Stimulated activated CD4-positive, alpha-beta T cell treated with anti-CD3 and anti-CD28 coated beads, Interleukin-15, amount 100 ng/mL, for 24 hours (primary cell): ENCODE measurements at places on chromosomes 12 and 14.
A peak's percentile ranks its signal among the peaks of the same experiment; 100 is the strongest.

GRCh38 chr14:63905370-63905769, 52.6 kb downstream of the SYNE2 start:
- no peak for DNase-seq

GRCh38 chr12:128259556-128260070, 7.4 kb upstream of the TMEM132C start:
- DNase-seq: peak; percentile 8

DNA sequence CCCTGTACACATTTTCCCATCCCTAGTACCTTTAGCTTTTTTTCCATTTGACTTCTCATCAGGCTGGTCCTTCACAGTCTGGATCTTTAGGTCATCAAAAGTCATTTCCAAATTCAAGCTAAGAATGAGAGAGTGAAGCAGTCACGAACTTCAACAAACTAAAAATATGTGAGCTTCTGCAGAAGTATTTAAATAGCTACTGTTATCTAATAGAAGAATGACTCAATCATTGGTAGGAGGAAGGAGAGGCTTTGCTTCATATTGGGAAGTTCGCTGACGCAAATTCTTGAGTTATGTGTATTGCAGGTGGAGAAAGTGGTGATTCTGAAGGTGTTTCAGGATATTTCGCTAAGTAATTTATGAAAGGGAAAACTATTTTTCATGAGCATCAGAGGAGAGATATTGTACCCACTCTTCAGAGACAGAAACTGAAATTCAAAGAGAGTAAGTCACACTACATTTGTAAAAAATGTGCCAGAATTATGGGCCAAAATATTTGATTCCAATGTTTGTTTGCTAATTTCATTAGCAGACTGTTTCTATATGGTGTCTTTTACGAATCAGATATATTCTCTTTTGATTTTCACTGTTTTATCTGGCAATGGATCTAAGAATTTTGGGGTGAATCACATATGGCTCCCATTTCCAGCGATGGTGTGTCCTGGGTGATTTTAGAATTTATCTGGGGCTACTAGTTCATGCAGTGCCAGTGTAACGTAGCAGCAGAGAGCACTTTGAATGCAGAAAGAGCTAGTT, at the start of gene OLR1:
Gene OLR1 (minus strand): TSS at position 160 of the 756 bp plus-strand sequence. CDS start 55 bp downstream, at position 105.
- no peak for DNase-seq

- DNase-seq: no peak
Measured at GRCh38 chr14:36313898-36314297, 6.5 kb downstream of the MBIP start.

GRCh38 chr12:8951744-8952143, 2.3 kb upstream of the M6PR start:
- peak; percentile 32 for DNase-seq

- no peak for DNase-seq
Measured at GRCh38 chr14:52641745-52642144, 53.6 kb downstream of the ERO1A start.

DNA sequence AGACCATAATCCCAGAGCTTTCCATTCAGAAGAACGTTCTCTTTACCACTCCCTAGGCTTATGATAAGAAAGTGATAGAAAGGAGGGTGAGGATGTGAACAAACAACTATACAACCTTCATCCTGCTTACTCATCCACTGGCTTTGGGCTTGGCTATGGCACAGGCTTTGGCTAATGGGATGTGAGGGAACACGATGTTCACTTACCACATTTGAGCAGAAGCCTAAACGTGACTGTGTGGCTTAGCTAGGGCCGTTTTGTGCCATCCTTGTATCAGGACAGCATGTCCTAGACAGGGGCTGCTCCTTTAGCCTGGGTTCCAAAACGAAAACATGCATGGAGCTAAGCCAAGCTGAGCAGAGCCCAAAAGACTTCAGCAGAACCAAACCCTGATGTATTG, 118.6 kb upstream of the CCDC175 start:
- no peak for DNase-seq

- DNase-seq: no peak
Measured at GRCh38 chr14:91185721-91186120, 58.8 kb downstream of the GPR68 start.

GRCh38 chr12:19276767-19277166, 147.2 kb downstream of the PLEKHA5 start:
- no peak for DNase-seq

DNA sequence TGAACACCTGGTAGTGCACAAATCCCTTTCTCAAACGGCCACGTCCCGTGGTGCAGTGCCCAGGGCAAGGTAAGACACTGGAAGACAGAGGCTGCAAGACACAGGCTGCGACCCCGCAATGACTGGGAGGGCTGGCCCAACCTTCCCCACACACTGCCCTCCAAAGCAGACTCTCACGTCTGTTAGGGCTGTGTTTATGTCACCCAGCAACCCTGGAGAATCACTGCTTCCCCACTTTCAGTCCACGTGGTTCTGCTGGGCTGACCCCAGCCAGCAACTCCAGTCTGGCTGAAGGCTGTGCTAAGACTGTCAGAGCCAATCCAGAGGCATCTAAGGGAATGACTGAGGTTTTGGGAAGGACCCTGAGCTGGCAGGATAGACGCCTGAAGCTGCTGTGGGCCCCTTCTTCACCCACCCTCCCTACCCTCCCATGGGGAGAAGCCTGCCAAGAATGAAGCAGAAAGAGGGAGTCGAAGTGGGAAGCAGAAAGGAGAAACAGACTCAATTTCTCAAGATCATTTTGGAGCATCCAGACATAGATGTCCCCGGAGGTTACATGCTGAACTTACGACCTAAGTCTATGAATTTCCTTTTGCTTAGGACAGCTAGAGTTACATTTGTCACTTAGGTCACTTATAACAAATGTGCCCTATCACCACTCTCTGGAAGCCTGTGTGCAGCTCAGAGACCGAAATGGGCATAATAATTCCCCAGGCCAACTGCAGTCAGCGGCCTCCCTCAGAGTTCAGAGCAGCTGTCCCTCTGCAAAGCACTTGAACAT, 11.7 kb downstream of the KDM2B start:
- DNase-seq: no peak

DNA sequence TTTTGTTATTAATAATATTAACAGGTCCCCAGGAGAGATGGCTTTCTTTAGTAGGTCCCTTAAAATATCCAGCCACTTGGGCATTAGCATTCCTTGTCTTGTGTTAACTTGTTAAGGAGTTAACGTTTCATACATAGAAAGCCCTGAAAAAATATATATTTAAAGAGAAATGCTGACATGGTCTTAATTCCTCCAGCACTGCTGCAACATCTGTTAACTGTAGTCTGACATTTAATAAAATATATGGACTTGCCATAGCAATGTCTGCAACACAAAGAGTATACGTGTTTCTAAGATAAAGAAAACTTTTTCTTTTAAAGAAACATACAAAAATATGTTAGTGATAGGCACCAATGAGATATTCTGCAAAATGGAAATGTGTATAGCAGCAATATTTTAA, 10.0 kb downstream of the SLC38A4 start:
- DNase-seq: no peak

- no peak for DNase-seq
Measured at GRCh38 chr12:49946497-49946896, 4.0 kb upstream of the AQP2 start.

DNA sequence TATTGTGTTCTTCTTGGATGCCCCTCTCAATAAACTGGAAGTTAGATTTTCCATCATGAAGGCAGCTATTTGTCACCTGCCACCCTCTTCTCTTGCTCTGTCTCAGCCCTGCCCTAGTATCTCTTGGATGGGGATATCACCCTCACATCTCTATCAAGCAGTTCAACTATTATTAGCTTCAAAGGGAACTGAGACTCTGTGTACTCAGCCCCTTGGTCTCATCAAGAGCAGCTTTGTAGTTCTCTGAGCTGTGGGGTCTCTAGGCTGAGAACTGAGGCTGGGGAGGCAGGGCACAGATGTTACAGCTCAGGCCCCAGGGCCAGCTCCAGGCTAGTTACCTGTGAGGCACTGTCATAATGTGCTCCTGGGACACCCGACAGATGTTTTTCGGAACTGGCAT, 130.3 kb downstream of the DAD1 start:
- DNase-seq: no peak

DNA sequence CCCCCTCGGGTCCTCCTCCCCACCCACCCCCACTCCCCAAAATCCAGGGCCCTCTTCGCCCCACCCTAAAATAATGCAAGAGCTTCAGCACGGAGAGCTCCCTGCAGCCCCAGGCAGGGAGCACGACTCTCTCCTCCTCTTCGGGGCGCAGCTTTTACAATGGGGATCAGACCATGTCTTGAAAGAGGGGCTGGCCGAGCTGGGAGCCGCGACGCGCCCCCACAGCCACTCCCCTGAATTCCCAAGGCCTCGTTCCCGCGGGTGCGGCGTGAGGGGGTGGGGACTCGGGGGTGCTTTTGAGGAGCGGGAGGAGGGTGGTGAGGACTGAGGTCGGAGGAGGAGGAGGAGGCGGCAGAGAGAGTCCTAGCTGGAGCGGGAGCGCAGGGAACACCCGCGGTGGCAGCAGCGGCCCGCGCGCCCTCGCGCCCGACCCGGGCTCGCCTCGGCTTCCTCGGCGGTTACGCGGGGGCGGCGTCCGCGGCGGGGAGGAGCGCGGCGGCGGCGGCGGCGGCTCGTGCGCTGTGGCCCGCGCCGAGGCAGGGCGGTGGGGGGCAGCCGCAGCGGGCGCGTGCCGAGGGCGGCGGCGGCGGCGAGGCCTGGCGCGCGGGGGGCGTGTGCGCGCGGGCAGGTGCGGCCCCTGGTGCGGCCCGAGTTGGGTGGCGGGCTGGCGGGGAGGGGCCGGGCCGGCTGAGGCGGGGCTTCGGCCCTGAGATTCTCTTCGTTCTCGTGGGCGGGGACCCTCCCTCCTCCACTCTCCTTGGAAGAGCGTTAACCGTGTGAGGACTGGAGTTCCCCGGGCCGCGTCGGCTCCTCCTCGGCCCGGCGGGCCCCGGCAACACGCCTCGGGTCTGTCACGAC, at the start of gene ANKS1B:
Gene ANKS1B (minus strand): TSS at position 666 of the 858 bp plus-strand sequence. CDS start 699 bp downstream, outside the sequence.
- DNase-seq: peak; percentile 44

- no peak for DNase-seq
Measured at GRCh38 chr14:50410921-50411320, 14.2 kb upstream of the CDKL1 start.
